Endothelial cell of umbilical vein (primary cell): ENCODE measurements at places on chromosomes 2 and 18. TPM values are rescaled to one million over a fixed set of nuclear protein-coding genes. Genes with fewer than 3 reads are reported as not detected.
A peak's percentile ranks its signal among the peaks of the same experiment; 100 is the strongest.

- no peak for DNase-seq
These were observed 63.3 kb downstream of the SUCLG1 start for GRCh38 chr2:84395820-84396219.

DNA sequence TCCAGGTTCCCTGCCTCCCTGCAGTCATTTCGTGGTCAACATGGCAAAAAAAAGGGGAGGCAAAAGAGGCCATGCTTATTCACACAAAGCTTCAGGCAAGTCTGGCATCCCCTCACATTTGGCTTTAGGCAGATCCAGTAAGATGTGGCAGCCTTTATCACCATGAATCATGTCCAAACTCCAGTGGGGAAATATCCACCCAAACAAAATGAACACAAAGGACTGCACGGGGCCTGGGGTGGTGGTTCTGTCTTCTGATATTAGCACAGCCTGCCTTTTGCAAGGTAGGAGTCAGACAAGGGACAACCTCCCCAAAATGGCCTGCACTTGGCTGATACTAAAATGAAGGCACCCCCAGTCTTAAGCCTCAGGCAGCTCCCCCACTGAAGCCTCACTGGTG is 129.9 kb downstream of the ZBTB7C start:
- no peak for DNase-seq

- DNase-seq = no peak
These were observed 17.7 kb downstream of the MRO start for GRCh38 chr18:50802141-50802540.

DNA sequence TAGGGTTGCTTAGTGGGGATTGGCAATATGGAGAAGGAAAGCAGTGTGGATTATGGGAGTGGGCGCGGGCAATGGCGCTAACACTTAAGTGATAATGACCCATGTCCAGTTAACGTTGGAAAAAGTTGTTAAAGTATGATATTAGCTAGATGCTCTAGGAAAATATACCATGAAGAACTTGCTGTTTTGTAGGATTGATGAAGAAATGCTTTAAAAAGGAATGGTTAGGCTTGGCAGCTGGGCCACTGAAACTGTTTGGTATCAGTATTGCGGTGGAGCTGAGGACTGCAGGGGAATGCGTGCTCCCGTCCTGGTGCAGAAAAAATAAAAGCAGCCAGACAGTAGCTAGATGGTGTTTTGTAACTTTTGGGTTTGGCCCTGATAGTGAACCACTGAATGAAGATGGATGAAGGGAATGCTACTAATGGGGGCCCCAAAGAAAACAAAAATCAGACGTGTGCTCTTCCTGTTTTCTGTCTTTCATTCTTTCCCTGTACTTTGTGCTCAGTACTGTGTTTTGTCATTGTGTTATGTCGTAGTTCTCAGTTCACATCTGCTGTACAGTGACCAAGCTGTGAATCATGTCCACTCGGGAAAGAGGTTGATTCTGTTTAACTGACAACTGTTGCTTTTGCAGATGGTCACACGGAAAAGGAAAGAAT is 999 bp downstream of the INSIG2 start:
- peak; percentile 80 for DNase-seq

- no peak for DNase-seq
These were observed 124.9 kb downstream of the RGPD3 start for GRCh38 chr2:106343274-106343673.

DNA sequence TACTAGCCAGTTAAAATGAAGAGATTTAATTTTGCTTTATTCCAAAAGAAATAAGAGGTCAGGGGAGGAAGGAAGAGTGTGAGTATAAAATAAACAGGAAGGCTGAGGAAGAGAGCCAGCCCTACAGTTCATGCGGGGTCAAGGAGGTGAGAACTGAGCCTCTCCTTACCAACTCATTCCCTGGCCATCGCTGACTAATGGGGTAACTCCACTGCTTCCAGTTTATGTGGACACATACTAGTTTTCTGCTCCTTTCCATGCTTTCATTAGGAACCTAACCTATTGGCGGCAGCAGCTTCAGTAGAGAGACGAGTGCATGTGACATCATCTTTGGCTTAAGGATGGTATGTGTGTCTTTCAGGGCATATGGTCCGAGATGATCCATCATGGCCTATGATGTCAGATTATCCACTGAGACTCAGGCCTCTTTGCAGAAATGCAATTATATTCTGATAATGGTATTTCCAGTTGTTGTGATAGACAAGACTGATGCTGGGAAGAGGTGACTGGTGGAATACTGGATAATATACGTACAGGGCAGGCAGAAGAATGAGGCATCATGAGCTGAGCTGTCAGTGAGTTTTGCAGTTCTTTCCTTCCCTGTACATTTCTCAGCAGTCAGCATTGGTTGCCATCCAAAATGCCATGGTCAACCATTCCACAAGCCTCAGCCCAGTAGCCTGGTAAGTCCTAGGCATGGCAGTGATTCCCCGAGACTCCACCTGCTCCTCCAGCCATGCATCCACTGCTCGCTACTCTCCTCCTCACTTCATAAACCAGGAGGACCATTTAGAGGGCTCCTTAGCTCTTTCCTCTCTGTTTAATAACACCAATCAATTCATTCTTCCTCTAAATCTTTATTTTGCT is 184.6 kb upstream of the OSR1 start:
- DNase-seq = no peak

- no peak for DNase-seq
These were observed 56.5 kb downstream of the KCNE4 start for GRCh38 chr2:223108351-223109050.

DNA sequence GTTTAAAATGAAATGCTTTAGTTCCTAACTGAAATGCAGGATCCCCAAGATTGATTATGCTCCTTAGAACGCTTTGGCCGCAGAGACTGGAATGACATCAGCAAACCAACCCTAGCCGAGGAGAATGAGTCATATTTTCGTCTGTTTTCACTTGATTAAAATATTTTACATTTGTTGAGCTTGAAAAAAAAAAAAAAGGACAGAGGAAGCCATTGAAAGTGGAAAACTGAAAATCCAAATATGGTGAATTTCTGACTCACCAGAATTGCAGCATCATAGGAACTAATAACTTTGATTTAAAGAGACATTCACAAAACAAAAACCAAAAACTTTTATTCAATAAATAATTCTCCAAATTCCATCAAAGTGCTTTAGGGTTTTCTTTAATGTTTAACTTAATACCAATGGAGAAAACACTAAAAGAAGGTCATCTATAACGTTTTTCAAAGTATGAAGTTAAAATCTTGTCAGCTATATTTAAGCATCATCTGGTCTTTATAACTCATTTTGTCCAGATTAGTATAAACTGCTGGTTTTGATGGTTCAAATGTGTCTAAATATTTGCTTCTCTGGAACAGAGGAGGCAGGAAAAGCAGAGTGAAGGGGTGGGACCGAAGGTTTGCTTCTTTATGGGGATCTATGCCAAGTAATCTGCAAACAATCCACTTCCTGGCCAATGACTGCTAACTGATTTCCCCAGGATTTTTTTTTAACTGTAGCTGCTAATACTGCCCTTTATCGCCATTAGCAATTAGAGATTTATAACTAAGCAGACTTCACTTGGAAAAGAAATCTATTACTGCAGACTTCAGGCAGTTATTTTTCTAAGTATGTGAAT is 30.9 kb upstream of the COL5A2 start:
- peak; percentile 94 for DNase-seq

DNA sequence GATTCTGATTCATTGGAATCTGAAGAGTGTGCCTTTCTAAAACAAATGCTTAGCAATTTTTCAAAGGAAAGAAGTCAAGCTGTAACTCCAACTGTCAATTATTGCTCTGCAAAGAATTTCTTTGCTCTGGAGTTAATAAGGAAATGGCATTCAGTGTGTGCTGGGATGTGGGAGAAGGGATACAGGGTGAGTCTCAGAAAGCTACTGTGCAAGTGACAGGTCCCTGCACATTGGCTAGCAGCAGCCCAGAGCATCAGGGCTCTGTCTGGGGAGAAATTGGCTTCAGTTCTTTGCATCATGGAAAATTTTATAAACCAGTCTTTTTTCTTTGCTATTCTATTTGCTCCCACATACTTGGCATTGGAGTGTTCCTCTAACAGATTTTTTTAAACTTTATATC is 1.1 kb upstream of the SYT4 start:
- DNase-seq = no peak

- DNase-seq = no peak
These were observed 162.1 kb downstream of the LDLRAD4 start for GRCh38 chr18:13380691-13381070.

DNA sequence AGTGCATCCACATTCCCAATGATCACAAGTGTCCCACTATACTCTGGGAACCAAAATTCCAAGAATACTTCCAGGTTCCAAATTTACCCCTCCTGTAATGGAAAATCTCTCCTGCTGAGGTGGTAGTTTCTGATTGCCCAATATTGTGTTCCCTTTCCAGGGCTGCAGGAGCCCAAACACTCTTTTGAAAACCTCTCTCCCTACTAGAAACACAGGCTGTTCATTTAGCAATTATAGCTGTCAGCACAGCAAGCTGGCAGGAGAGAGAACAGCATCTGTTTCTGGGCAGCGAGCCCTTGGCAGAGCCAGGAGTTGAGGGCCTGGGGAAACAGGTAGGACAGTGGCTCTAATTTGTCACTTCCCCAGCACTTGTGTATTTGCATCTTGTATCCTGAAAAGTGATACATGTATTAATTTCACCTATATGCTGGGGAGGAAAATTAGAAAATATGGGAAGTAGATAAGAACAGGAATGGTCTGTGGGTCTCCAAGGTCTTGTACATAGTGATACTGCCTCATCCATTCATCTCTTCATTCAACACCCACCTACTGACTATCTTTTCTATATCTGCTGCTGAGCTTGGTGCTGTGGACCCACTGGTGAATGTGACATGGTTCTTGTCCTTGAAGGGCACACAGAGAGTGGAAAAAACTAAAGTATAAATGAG is 16.9 kb upstream of the PAIP2B start:
- DNase-seq = no peak

DNA sequence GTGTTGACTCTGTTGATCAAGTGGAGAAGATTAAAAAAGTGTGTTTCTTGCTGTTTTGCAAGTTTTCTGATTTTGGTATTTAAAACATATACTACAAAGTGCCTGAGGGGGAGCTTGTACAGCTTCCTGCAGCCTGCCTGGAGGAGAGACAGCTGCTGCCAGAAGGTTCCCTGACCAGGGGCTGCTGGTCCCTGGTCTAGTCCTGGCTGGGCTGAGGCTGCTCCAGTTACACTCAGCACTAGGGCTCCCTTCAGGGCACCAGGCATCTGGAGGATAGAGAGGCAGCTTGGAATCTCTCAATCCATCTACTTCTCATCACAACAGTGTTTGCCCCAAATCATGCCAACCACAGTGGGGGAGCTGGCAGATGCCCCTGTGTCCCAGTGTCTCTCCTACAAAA is 4.8 kb downstream of the MC2R start:
- no peak for DNase-seq

DNA sequence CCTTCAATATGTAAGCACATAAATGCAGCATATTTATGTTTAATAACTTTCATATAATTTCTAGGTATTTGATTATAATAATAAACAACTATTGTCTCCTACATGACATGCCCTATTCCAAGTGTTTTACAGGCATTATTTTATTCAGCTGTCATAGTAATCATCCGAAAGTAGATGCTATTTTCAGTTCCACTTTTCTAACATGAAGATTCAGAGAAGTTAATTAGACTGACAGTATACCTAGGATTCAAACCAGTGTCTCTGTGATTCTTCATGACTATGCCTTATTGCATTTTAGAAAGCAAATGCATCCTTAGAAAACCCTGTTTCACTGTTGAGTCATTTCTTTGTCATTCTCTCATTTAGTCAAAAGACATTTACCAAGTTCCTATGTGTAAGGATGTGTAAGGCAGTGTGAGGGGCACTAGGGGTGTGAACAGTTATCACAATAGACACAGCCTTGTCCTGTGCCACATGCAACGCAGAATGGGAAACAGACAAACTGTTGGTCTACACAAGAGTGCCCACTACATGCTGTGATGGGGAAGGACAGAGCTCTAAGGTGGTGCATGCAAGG is 79.8 kb downstream of the DTNA start:
- no peak for DNase-seq

DNA sequence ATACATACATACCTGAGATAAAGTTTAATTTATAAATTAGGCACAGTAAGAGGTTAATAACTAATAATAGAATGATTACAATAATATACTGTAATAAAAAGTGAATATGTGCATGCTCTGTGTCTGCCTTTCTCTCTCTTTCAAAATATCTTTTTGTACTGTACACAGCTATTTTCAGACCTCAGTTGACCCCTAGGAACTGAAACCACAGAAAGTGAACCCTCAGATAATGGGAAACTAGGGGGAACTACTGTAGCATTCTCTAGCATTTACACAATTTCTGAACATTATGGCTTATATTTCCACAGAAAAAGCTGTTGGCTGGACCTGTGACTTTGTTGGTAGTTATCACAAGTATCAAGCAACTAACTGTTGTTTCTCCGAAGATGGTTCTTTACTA is 25.9 kb downstream of the WDR75 start:
- no peak for DNase-seq

- DNase-seq = no peak
These were observed 49.0 kb downstream of the STRADB start for GRCh38 chr2:201500534-201500933.

DNA sequence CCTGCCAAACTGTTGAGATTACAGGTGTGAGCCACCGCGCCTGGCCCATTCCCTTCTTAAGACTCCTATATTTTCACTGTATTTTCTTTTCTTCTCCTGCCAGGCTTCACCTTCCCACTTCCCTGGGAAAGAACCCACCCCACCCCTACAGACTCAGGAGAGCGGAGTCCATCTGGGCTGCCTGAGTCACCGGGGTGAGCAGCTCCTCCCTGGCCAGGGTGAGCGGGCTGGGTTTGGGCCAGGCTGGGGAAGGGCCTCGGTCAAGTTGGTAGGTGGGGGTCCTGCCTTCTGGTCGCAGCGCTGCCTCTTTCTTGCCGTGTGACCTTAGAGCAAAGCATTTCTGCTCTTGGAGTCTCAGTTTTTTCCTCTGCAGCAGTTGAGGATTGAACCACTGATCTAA is 2.1 kb upstream of the GAREM2 start:
- no peak for DNase-seq

GRCh38 chr18:46518438-46518837 is 138.6 kb downstream of the LOXHD1 start:
- DNase-seq = no peak

DNA sequence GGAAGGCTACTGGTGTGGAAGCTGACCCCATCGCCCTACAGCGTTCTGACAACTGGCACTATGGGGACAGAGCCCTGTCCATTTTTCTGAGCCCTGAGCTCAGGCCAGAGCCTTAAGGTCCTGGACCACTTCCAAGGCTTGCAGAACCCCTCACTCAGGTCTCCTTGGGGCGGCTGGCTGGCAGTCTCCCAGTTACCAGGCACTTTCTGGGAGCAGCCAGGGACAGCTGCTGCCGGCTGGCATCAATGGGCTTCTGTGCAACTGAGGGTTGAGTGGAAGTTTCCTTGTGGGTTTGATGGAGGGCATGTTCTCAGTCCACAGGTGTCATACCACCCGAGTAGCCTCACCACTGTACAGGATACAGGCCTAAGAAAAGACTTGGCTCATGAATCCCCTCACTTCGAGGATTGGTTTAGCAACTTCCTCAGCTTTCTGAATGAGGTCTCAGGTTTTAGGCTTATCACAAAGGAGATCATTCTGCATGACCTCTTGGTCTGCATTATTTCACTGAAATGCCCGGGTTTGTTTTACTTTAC is 27.4 kb upstream of the WIPF1 start:
- no peak for DNase-seq

The ABHD1 gene
- total RNA-seq = not detected in 2 replicates

The HOXD8 gene
- 14.9 and 15.6 TPM in 2 replicates for total RNA-seq

The DSC1 gene
- not detected in 2 replicates for total RNA-seq

The FNDC4 gene
- total RNA-seq = 15.5 and 20.0 TPM in 2 replicates

The TEX51 gene
- total RNA-seq = not detected in 2 replicates

The CLEC4F gene
- total RNA-seq = not detected in 2 replicates

The LYG2 gene
- total RNA-seq = not detected in 2 replicates
